ENCODE measurements at places on chromosomes 12 and 14. TPM values are rescaled to one million over a fixed set of nuclear protein-coding genes. Genes with fewer than 3 reads are reported as not detected.

GRCh38 chr12:9143929-9144729 is 28.4 kb upstream of the A2M start:
- no peaks in the 10 kb centered on the region for H3K27me3 ChIP-seq
- H3K36me3 ChIP-seq: no peaks in the 10 kb centered on the region
- no peaks in the 10 kb centered on the region for H3K4me1 ChIP-seq
- no peak for DNase-seq
- no peak overlapping the region for H3K4me3 ChIP-seq

DNA sequence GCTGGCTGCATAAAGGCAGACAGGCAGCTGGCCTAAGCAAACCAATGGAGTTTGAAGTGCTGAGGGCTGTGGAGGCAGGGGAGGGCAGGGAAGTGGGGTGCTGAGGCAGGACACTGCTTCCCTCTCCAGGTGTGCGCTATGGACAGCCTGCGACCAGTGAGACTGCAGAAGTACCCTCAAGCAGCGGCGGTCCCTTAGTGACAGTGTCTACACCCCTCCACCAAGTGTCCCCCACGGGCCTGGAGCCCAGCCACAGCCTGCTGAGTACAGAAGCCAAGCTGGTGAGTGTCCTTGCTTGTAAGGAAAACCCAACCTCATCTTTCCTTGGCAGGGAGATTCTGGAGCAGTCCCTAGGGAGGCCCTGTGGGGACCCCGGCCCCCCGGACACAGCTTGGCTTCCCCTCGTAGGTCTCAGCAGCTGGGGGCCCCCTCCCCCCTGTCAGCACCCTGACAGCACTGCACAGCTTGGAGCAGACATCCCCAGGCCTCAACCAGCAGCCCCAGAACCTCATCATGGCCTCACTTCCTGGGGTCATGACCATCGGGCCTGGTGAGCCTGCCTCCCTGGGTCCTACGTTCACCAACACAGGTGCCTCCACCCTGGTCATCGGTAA is 17.9 kb downstream of the HNF1A start:
- no peak overlapping the region for H3K27ac ChIP-seq
- H3K36me3 ChIP-seq: no peaks in the 10 kb centered on the region
- no peak for DNase-seq
- H3K4me3 ChIP-seq: no peak overlapping the region
- peaks cover 6% of the 10 kb centered on the region for H3K27me3 ChIP-seq

Gene KRT77
- total RNA-seq: not detected

DNA sequence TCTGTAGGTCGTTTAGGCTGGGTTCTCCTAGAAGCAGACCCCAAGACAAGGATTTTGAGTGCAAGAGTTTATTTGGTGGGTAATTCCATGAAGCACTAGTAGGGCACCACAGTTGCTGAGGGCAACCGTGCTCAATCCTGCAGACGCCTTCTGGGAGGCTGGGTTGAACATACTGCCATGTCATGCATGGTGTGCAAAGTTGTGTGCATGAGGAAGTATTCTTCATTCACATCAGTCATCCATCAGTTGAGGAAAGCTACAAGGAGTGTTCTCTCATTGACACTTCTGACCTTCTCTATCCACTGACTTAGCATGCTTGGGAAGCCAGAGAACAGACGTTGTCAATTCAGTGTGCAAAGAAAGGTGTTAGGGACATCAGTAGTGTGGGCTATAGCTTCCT is 179.2 kb downstream of the PTPN11 start:
- peaks cover 27% of the 10 kb centered on the region for H3K27me3 ChIP-seq
- no peak overlapping the region for H3K27ac ChIP-seq
- H3K4me3 ChIP-seq: no peak overlapping the region
- H3K4me1 ChIP-seq: no peaks in the 10 kb centered on the region

GRCh38 chr14:102138961-102139285 is 774 bp upstream of the WDR20 start:
- no peaks in the 10 kb centered on the region for H3K27me3 ChIP-seq
- H3K27ac ChIP-seq: peak overlapping the region; percentile 82
- no peak for DNase-seq
- H3K4me1 ChIP-seq: peaks cover 35% of the 10 kb centered on the region
- H3K4me3 ChIP-seq: peak overlapping the region; percentile 82

Gene CCDC88C
- 6.3 TPM for total RNA-seq

DNA sequence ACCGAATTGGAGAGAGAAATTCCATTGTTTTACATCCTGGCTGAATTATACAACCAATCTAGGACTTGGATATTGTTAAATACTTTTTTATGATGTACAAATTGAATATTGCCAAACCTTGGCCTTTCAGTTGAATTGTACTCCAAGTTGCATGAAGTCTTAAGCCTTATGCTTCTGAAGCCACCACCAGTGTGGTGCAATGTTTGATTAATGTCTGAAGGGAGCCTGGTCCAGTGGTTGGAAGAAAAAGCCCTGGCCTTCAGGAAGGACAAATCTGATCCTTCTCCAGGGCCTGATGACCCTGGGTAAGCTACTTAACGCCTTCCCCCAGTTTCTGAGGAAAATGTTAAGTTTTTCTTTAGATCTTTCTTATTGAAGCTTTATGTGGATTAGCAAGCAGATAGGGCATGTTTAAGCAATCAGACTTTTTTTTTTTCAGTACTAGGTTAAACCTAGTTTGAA is 72.0 kb downstream of the PAPOLA start:
- H3K27me3 ChIP-seq: no peaks in the 10 kb centered on the region
- H3K36me3 ChIP-seq: peaks cover 15% of the 10 kb centered on the region
- peaks cover 33% of the 10 kb centered on the region for H3K4me1 ChIP-seq
- no peak for DNase-seq

Gene RNASE4
- total RNA-seq: 83.8 TPM

- H3K4me1 ChIP-seq: peaks cover 41% of the 10 kb centered on the region
- no peaks in the 10 kb centered on the region for H3K27me3 ChIP-seq
- H3K36me3 ChIP-seq: no peaks in the 10 kb centered on the region
Observed at GRCh38 chr14:55593698-55594097, 13.7 kb downstream of the KTN1 start.

GRCh38 chr14:64463195-64463594 is 2.1 kb upstream of the AKAP5 start:
- no peak overlapping the region for H3K4me3 ChIP-seq
- no peak for DNase-seq
- H3K27ac ChIP-seq: no peak overlapping the region
- H3K36me3 ChIP-seq: peaks cover 11% of the 10 kb centered on the region
- no peaks in the 10 kb centered on the region for H3K27me3 ChIP-seq

Gene NAA25
- total RNA-seq: 13.8 TPM

DNA sequence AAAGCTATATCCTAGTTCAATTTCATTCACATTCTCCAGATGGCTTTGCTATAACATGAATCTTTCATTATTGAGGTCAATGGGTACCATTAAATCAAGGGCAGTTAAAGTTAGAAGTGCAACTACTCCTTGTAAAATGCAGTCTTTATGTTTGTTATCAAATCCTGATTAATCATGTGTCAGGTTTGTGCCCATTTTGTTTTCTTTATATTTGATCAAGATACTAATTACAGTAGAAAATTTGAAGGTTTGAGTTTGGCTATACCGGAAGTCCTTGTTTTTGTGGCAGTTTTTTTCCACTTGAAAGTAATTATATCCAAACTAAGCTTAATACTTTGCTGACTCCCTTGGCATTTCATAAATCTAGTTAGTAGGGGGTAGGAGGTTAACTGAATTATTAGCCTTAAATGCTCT is 513.0 kb downstream of the DIO2 start:
- H3K36me3 ChIP-seq: no peaks in the 10 kb centered on the region
- H3K27me3 ChIP-seq: no peaks in the 10 kb centered on the region
- no peak for DNase-seq
- H3K27ac ChIP-seq: no peak overlapping the region
- peaks cover 52% of the 10 kb centered on the region for H3K4me1 ChIP-seq

GRCh38 chr14:87052646-87053225 is 940.2 kb downstream of the GALC start:
- no peak overlapping the region for H3K27ac ChIP-seq
- H3K36me3 ChIP-seq: no peaks in the 10 kb centered on the region
- H3K4me3 ChIP-seq: no peak overlapping the region
- no peak for DNase-seq
- no peaks in the 10 kb centered on the region for H3K27me3 ChIP-seq
- no peaks in the 10 kb centered on the region for H3K4me1 ChIP-seq

Gene HHIPL1
- 6.1 TPM for total RNA-seq

Gene PMCH
- not detected for total RNA-seq

Gene BAZ1A
- 27.3 TPM for total RNA-seq

- no peaks in the 10 kb centered on the region for H3K4me1 ChIP-seq
- no peak for DNase-seq
- no peak overlapping the region for H3K4me3 ChIP-seq
- H3K36me3 ChIP-seq: no peaks in the 10 kb centered on the region
- H3K27ac ChIP-seq: no peak overlapping the region
Observed at GRCh38 chr14:20820063-20820904, 17.6 kb upstream of the RNASE1 start.

DNA sequence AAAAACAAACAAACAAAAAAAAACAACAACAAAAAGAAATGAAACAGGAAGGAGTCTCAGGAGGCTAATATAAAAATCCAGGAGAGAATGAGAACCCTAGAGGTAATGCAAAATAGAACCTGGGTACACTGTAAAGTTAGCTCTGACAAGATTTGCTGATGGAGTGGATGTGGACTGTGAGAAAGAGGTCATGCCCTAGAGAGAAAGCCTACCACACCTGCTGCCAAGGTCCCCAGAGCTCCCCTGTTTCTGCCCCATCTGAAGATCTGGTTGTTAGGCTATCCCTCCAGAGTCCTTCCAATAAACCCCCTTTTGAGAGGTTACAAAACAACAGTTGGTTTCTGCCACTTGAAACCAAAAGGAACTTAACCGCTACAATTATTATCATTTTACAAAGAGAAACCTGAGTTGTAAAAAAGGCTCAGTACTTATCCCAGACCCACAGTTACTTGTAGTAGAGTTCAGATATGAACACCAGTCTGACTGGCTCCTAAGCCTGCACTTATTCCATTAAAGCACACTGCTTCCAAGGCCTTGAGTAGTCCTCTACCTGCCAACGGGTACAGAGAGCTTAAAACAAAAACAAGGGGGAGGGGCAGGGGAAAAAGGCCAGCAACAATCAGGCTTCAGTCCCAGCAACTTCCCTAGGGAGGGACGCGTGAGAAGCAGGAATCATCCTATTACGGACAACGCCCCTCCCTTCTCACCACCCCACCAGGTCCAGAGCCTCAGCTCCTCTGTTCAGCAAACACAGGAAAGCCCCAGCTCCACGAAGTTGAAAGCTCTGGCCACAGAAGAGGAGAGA is 27.7 kb downstream of the PPP1R13B start:
- H3K27me3 ChIP-seq: no peaks in the 10 kb centered on the region
- H3K4me1 ChIP-seq: peaks cover 48% of the 10 kb centered on the region
- H3K27ac ChIP-seq: peak overlapping the region; percentile 69
- H3K4me3 ChIP-seq: peak overlapping the region; percentile 26
- no peak for DNase-seq

Gene PRPH
- 10.4 TPM for total RNA-seq

GRCh38 chr12:25436206-25437030 is 116.7 kb downstream of the LMNTD1 start:
- peaks cover 31% of the 10 kb centered on the region for H3K4me1 ChIP-seq
- no peak overlapping the region for H3K27ac ChIP-seq
- peak overlapping the region; percentile 39 for H3K4me3 ChIP-seq
- no peaks in the 10 kb centered on the region for H3K27me3 ChIP-seq

- no peaks in the 10 kb centered on the region for H3K27me3 ChIP-seq
- H3K27ac ChIP-seq: no peak overlapping the region
- no peaks in the 10 kb centered on the region for H3K36me3 ChIP-seq
- H3K4me1 ChIP-seq: no peaks in the 10 kb centered on the region
- DNase-seq: no peak
Observed at GRCh38 chr14:41960281-41960680, 353.6 kb downstream of the LRFN5 start.

Gene CCNK
- 21.2 TPM for total RNA-seq

Gene EGLN3
- 24.2 TPM for total RNA-seq

Gene PRH2
- total RNA-seq: not detected

GRCh38 chr12:10159280-10159679 is 12.7 kb downstream of the OLR1 start:
- H3K27ac ChIP-seq: no peak overlapping the region
- no peak for DNase-seq
- H3K27me3 ChIP-seq: no peaks in the 10 kb centered on the region
- peaks cover 15% of the 10 kb centered on the region for H3K4me1 ChIP-seq

- H3K27me3 ChIP-seq: no peaks in the 10 kb centered on the region
- no peak overlapping the region for H3K27ac ChIP-seq
- no peak overlapping the region for H3K4me3 ChIP-seq
- no peak for DNase-seq
- no peaks in the 10 kb centered on the region for H3K36me3 ChIP-seq
Observed at GRCh38 chr14:85288041-85288440, 241.9 kb upstream of the FLRT2 start.

- H3K4me1 ChIP-seq: no peaks in the 10 kb centered on the region
- H3K36me3 ChIP-seq: no peaks in the 10 kb centered on the region
- H3K27me3 ChIP-seq: no peaks in the 10 kb centered on the region
- H3K4me3 ChIP-seq: no peak overlapping the region
- H3K27ac ChIP-seq: no peak overlapping the region
Observed at GRCh38 chr14:80638620-80639515, 302.7 kb downstream of the CEP128 start.

- peak overlapping the region; percentile 98 for H3K27ac ChIP-seq
- peak overlapping the region; percentile 97 for H3K4me3 ChIP-seq
- no peaks in the 10 kb centered on the region for H3K27me3 ChIP-seq
- H3K4me1 ChIP-seq: peaks cover 75% of the 10 kb centered on the region
- no peak for DNase-seq
Observed at GRCh38 chr12:67651132-67651695, 2.7 kb downstream of the DYRK2 start.

DNA sequence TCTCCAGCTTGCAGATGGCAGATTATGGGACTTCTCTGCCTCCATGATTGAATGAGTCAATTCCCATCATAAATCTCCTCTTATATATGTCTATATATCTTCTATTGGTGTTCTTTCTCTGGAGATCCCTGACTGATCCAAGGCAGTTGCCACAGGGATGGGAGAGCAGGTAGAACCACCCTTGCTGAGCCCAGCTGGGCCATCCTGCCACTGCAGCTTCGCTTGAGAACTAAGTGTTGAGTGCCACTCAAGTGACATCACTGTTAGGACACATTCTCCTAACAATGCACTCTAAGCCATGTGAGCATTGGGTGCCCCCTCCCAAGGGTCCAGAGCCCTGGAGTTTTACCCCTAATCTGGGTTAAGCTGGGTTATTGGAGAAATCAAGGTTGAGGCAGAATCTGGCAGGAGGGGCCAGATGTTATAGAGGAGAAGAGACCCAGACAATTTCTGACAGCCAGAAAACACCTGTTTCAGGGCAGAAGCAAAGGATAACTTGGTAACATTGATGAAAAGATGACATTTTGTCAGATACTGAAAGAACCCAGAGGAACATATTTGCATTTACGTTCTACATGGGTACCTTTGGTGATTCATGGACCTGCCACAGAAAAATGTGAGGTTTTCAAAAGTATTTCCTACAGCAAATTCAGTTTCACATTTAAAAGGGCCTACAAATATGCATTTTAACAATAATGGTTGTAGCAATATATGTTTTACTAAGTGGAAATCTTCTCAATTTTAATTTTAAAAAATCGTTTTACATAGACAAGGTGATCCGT is 57.2 kb upstream of the MAX start:
- no peak overlapping the region for H3K27ac ChIP-seq
- no peaks in the 10 kb centered on the region for H3K36me3 ChIP-seq
- peaks cover 6% of the 10 kb centered on the region for H3K4me1 ChIP-seq
- no peak overlapping the region for H3K4me3 ChIP-seq
- H3K27me3 ChIP-seq: no peaks in the 10 kb centered on the region
- no peak for DNase-seq

Data from esophagus muscularis mucosa (tissue), 4 donors.